ENCODE measurements at places on chromosomes 7 and 10.

DNA sequence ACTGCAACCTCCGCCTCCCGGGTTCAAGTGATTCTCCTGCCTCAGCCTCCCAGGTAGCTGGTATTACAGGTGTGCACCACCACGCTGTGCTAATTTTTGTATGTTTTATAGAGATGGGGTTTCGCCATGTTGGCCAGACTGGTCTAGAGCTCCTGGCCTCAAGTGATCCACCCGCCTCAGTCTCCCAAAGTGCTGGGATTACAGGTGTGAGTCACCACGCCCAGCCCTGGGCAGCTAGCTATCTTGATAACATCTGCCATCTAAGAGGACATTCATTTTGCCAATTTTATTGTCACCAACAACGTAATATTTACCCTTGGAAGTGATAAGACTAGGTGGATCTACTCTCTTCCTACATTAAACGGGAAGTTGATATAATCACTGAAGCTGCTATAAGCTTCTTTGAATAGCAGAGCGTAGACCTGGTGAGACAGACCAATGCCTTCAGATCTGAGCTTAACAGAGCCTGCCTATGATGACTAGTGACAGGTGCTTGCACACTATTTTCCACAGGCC is 39.7 kb upstream of the SLC35B4 start:
- DNase-seq: peak; percentile 13

GRCh38 chr7:47291461-47292081 is 290.3 kb downstream of the TNS3 start:
- DNase-seq: no peak

GRCh38 chr7:157432541-157432956 is 95.7 kb downstream of the DNAJB6 start:
- peak; percentile 47 for DNase-seq

DNA sequence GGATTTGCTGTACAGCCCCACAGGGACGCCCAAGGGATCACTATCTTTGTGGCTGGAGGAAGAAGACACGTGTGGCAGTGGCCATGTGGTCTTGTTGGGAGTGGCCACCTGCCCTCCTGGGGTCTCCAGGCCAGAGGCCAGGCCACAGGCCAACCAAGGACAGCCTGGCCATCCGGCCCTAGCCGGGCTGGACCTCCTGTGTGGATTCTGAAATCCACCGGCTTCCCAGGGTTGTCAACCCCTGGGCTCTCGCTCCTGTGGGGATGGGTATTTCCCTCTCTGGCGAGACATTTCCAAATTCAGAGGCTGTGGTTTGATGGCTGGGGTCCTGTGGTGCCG is 31.5 kb upstream of the CFAP46 start:
- DNase-seq: no peak

DNA sequence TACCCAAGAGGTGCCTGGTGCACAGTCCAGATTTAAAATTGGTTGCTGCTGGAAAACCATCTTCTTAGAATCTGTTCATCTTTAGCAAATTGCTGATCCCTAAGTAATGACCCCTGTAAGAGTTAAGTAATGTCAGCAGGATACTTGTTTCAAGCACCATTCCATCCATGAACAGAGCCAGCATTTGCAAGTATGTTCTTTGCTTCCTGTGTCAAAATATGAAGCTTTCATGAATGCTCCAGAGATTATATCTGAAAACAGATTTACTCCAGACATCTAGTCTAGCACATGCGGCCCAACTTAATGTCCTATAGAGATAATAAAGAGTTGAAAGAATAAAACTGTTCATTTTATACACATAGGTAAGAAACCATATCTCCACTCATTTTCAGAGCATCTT is 98.7 kb upstream of the ZNF438 start:
- DNase-seq: no peak

- DNase-seq: no peak
Observed at GRCh38 chr7:47327346-47327697, 254.6 kb downstream of the TNS3 start.

GRCh38 chr7:94907026-94907810 is at the start of gene PPP1R9A:
TSS of gene PPP1R9A (plus strand) at chr7:94907594. CDS start at chr7:94910114, 2,520 bp downstream.
- DNase-seq: no peak

GRCh38 chr10:113130014-113130641 is 180.1 kb downstream of the TCF7L2 start:
- no peak for DNase-seq

DNA sequence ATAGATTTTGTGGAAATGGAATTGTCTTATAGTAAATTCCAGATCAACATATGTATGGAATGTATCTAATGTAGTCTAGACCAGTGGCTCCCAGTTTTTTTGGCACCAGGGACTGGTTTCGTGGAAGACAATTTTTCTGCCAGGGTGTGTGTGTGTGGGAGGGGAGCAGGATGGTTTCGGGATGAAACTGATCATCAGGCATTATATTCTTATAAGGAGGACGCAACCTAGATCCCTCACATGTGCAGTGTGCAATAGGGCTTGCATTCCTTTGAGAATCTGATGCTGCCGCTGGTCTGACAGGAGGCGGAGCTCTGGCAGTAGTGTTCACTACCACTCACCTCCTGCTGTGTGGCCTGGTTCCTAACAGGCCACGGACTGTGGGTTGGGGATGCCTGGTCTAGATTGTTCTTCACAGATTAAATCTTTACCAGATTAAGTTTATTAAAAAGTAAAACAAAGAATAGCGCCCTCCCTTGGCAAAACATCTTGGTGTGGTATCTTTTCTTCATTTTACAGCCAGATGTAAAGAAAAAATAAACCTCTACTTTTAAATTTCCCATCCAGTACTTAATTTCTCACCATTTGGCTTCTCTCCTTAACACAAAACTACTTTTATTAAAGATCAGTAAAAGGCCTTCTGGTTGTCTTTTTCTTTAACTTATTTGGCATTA is 48.4 kb downstream of the SEPTIN7 start:
- DNase-seq: no peak

GRCh38 chr7:107069457-107069856 is 25.0 kb downstream of the PRKAR2B start:
- no peak for DNase-seq

- no peak for DNase-seq
Observed at GRCh38 chr7:46864716-46865115, 717.2 kb downstream of the TNS3 start.

- DNase-seq: no peak
Observed at GRCh38 chr7:91503934-91504555, 239.8 kb downstream of the FZD1 start.

GRCh38 chr7:143504215-143504936 is 26.7 kb downstream of the TAS2R41 start:
- no peak for DNase-seq

GRCh38 chr10:110413903-110414547 is 83.7 kb upstream of the DUSP5 start:
- DNase-seq: no peak

GRCh38 chr7:25158966-25159365 is 33.9 kb upstream of the CYCS start:
- DNase-seq: no peak

GRCh38 chr10:84172467-84173356 is 889 bp upstream of the GPR15LG start:
- DNase-seq: no peak

DNA sequence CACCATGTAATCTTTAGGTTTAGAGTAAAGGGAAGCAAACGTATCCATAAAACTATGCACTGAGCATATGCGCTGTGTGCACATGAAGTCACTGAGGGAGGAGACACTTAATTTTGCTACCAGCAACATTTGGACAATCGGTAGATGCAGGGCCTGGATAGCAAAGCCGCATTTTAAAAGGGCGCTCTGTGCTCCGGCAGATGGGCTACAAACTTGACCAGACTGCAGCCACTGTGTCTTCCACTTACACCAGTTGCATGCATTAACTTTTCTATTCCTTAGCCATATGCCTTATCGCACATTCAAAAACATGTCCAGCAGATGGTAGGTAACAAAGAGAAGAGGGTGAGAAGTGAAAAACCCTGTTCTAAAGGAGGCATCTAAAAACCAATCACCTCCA is 18.3 kb downstream of the FAM171A1 start:
- DNase-seq: no peak

DNA sequence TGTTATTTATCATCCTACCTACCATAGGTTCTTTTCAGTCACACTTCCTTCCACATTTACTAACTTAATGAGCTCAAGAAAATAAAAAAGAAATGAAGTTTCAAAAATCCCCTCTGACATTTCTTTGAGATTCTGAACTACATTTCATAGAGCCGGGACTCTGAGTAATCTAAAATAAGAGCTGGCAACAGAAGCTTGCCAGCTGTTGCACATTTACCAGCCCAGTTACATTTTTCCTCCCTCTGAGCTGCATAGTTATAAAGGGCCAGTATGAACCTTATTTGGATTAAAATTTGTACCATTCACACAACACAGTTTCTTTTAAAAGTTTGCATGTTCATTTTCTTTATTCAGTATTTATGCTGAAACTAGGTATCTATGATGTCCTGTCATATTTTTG is 119.5 kb upstream of the CAV2 start:
- peak; percentile 8 for DNase-seq

- no peak for DNase-seq
Observed at GRCh38 chr10:81784111-81784597, 90.8 kb upstream of the NRG3 start.

DNA sequence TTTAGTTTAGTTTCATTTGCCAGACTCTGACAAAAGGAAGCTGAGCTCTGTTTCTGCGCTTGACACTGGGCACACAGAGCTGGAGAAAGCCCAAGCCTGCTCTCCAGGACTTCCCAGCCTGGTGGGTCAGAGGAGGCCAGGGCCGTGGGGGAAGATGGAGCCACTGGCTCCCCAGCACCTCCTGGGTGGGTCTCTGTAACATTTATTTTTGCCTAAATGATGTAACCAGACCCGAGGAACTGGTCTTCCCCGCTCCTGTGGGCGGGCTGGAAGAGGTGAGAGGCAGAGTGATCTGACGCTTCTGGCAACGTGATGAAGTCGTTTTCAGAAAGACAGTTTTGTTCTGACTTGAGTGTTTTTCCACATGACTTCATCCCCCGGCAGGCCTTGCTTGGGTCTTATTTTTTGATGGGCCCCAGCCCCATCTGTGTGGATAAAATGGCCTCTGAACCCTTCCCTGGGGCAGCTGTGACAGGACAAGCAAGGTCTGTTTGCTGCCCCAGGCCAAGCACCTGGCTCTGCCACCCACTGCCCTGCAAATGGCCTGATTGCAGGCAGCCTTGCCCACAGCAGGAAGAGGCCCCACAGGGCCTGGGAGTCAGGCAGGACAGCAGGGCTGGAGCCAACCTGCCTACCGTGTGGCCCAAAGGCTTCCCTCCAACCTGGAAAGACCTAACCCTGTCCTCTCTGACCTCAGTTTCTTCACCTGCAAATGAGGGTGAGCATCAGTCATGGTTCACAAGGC is 304.9 kb upstream of the ZMIZ1 start:
- peak; percentile 7 for DNase-seq

- DNase-seq: no peak
Observed at GRCh38 chr10:57694956-57695608, 572.6 kb downstream of the IPMK start.

GRCh38 chr7:131244259-131244852 is 83.3 kb upstream of the MKLN1 start:
- DNase-seq: no peak
